ENCODE measurements at places on chromosomes 12 and 14.
A peak's percentile ranks its signal among the peaks of the same experiment; 100 is the strongest.

- DNase-seq: no peak
Measured at GRCh38 chr14:23550131-23550811, 1.3 kb downstream of the ZFHX2 start.

- DNase-seq: no peak
Measured at GRCh38 chr12:96395236-96395635, 5.0 kb downstream of the CDK17 start.

DNA sequence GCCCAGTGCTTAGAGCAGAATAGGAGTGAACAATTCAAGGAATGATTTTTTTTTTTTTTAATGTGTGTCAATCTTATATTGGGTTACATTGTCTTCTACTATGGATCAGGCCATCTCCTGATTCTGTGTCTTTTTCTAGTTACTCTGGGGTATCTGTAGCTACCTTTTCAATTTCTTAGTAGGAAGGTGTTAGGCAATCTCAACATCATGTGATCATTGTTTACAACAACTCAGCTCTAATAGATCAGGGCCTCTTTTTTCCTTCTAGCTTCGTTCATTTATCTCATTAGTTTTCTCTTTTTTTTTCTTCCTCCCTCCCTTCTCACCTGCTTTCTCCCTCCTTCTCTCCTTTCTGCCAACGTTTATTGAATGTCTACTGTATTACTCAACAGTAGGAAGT lies 8.9 kb downstream of the SOCS2 start:
- no peak for DNase-seq

DNA sequence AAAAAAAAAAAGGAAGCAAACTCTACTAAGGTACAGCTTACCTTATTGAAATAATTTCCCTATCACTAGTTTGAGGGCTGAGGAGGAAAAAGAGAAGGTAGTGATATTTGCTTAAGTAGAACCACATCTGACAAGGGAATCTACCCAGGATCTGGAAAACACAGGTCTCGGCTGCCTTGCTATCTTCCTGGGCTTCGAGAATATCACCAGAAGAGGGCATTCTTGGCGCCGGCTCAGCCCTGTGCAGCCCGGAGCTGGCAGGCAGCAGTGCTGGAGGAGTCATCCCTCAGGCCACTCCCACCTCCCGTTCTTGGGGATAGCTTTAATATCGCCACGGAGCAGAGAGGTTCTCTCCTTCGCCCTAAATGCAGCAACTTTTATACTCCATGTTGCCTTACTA lies 1181.2 kb downstream of the VRK1 start:
- DNase-seq: peak; percentile 67

DNA sequence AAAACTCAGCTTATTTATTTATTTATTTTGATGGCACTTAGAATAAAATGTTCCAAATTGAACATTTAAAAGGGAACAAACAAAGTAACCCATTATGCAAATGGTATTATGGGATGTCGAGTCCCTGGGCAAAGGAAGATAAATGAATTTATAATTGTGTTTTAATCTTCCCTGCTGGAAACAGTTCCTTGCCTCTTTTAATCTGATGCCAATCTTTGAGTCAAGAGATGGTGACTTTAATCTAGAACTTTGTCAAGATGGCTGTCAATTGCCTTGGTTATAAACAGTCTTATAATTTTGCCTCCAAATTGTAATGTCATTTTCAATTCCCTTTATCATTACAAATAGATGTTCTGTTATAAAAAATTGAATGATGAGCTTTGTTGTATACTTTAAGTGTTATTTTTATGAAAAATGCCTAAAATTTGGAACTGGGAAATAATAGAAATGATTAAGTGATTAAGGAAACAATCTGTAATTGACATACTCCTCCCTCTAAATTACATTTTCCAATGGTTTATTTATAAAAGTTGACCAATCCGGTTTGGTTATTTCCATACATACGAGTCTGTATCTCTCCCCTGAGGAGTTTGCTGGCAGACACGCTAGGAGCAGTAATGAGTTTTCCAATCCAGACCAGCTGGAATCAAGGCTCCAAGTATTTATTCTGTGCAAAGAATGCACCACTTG lies 134.9 kb upstream of the FRMD6 start:
- DNase-seq: no peak

DNA sequence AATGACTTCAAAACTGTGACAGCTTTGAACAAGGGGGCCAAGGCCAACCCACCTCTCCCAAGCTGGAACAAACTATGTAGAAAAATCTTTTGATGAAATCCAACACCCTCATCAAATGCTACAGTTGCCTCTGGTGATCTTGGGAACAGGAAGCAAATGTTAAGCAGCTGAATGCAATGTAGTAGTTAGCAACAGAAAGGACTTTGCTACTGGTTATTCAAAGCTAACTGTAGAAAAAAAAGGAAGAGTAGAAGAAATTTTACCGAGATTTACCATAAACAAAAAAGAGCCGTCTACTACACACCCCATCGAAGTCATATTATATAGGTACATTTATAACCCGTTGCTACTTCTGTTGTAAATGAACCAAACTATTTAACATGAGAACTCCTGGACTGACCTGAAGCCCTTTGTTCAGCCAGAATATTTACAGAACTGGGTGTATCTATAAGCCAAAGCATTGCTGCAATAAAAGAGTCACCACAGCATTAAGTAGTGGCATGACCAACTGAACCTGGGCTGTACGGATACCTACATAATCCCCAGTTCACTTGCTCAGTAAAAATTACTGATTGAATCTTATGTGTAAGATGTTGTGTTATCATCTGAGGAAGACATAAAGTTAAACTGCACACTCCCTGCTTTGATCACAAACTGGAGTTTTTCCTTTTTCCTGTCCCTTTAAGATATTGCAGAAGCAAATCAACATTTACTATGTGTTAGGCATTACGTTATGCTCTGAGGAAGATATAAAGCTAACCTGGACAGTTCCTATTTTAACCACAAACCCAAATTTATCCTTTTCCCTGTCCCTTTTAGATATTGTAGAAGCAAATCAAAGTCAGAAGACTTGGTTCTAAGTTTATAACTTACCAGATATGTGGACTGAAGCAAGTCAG lies 25.1 kb downstream of the SYNJ2BP start:
- no peak for DNase-seq

DNA sequence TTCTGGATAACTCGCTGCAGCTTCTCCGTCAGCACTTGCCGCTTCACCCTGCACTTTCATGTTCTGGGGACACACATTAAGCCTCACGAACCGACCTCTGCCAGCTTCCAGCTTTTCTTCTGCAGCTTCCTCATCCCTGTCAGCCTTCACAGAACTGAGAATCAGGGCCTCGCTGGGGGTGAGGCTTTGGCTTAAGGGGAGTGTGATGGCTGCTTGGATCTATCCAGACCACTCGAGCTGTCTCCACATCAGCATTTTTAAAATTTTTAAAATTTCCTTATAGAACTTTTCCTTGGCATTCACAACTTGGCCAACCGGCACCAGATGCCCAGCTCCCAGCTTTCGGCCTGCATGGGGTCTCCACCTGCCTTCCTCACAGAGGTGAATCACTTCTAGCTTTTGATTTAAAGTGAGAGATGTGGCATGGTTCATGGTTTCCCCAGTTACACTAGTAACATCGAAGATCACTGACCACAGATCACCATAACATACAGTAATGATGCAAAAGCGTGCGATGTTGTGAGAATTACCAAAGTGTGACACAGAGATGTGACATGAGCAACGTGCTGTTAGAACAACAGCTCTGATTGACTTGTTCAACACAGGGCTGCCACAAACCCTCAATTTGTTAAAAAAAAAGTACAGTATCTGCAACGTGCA lies 139.1 kb upstream of the C14orf180 start:
- no peak for DNase-seq

All from central memory CD4-positive, alpha-beta T cell (primary cell).